ENCODE measurements at places on chromosomes 5 and 9.

- DNase-seq = no peak
Observed at GRCh38 chr9:15522130-15522755, 11.5 kb upstream of the PSIP1 start.

GRCh38 chr9:77825361-77825760, 177.2 kb upstream of the GNA14 start:
- DNase-seq = no peak

GRCh38 chr5:143215690-143216089, 187.8 kb downstream of the NR3C1 start:
- DNase-seq = no peak

- no peak for DNase-seq
Observed at GRCh38 chr5:1746371-1747078, 53.1 kb downstream of the MRPL36 start.

- DNase-seq = peak; percentile 62
Observed at GRCh38 chr5:88674356-88675167, 208.4 kb downstream of the MEF2C start.

GRCh38 chr5:41508696-41509398, 1.6 kb downstream of the PLCXD3 start:
- no peak for DNase-seq

- no peak for DNase-seq
Observed at GRCh38 chr9:108634672-108635462, 220.9 kb downstream of the ACTL7B start.

DNA sequence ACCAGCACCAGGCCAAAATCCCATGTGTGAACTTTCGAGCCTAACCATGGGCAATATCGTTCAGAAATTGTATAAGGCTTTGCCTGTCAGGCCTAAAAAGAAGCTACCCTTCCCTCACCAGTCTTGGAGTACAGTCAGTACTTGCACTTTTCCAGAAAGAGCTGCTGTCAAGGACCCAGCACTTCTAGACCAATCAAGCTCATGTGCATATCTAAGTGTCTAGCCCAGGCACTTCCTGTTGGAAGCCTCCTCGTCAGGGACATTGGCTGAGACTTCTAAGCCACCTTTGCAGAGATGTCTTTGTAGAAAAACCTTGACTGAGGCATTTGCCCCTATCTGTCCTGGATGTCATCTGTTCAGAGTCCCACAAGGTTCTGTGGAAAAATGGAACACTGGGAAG, 1930.5 kb downstream of the EFNA5 start:
- no peak for DNase-seq

GRCh38 chr5:10599113-10599512, 35.2 kb downstream of the ANKRD33B start:
- DNase-seq = no peak

GRCh38 chr9:123584202-123585176, 228.5 kb downstream of the CRB2 start:
- DNase-seq = no peak

DNA sequence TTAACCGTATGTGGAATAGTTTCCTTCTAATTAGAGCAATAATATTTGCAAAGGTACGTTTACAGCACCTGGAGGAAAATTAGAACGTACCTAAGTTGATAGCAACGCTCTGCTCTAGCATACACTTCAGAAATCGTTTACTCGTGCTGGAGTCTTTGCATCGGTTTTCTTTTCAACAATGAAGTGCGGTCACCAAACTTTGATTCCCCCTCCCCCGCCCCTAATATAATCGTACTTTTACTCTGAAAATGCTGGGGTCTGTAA, 506 bp downstream of the ADAMTS19 start:
- DNase-seq = no peak

DNA sequence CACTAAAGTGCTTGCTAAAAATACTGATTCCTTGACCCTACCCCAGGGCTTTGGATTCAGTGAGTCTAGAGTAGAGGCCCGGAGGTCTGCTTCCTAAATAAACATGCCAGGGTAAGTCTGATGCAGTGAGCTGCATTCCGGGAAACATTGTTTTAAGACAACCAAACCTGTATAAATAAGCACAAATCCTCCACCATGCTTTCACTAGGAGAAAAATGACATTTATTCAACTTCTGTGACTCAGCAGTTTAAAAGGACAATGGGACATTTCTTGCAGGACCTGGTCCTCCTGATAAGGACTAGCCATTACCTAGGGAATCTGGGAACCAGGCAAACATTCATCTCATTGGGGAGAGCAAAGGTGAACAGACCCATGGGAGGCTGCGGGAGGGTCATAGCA, 335.3 kb downstream of the MLLT3 start:
- no peak for DNase-seq

- no peak for DNase-seq
Observed at GRCh38 chr5:18761801-18762200, 1127.5 kb downstream of the TAF11L14 start.

DNA sequence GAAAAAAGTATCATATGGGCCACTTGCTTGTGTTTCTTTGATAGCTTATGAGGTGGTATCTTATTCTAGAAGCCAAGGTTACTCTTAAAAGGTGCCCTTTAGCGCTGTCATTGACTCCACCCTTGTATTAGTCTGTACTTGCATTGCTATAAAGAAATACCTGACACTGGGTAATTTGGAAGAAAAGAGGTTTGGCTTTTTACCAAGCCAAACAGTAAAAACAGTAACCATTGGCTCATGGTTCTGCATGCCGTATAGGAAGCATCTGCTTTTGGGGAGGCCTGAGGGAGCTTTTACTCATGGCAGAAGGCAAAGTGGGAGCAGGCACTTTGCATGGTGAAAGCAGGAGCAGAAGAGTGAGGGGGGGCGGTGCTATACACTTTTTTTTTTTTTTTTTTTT, 87.4 kb downstream of the TEK start:
- no peak for DNase-seq

Data from stimulated activated CD8-positive, alpha-beta memory T cell treated with anti-CD3 and anti-CD28 coated beads, Interleukin-4, amount 100 ng/mL, for 48 hours (primary cell).